ENCODE measurements at places on chromosomes 13 and 19.

DNA sequence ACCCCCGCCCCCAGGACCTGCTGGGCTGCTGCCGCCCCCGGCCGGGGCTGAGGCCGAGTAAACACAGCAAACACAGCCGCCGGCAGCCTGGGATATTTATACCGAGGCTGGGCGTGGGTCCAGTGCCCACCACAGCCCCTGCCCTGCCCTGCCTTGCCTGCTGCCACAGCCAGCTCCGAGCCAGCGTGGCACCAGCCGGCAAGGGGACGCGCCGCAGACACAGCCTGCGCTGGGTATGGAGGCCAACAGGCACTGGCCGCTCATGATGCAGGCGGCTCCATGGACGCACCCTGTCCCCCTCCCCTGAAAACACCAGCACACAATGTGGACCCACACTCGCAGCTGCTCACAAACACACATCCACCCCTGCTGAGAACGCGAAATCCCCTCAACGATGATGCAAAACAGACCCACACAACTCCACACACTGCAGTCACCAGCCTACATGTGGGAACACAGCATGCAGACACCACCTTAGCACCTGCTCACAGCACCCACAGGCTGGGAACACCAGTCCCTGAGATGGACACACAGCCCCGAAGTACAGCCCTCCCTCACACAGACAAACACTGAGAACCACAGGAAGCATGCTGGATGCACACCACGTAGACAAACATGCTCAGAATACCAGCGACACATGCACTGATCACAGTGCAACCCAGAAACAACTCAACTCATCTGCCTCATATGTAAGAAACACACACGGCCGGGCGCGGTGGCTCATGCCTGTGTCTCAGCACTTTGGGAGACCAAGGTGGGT, 16.2 kb downstream of the CCDC97 start:
- DNase-seq = peak; percentile 36

GRCh38 chr13:30974350-30974749, 41.9 kb downstream of the TEX26 start:
- DNase-seq = no peak

- DNase-seq = no peak
These were observed 208.4 kb upstream of the SOX1 start for GRCh38 chr13:111858571-111858970.

GRCh38 chr13:100887729-100888151, 213.1 kb upstream of the TMTC4 start:
- DNase-seq = no peak

GRCh38 chr19:1172353-1173158, 1.5 kb downstream of the SBNO2 start:
- no peak for DNase-seq
